ENCODE measurements at places on chromosomes 12 and 14. TPM values are rescaled to one million over a fixed set of nuclear protein-coding genes. Genes with fewer than 3 reads are reported as not detected.
A peak's percentile ranks its signal among the peaks of the same experiment; 100 is the strongest.

ZDHHC22 gene
- not detected for total RNA-seq

SLC39A2 gene
- total RNA-seq, result 0.27 TPM

CYP27B1 gene
- total RNA-seq, result 7.6 TPM

PTPRB gene
- not detected for total RNA-seq

AKAP6 gene
- 3.3 TPM for total RNA-seq

SLC7A8 gene
- 1.9 TPM for total RNA-seq

RHOJ gene
- not detected for total RNA-seq

ELK3 gene
- 10.7 TPM for total RNA-seq

ESYT1 gene
- 197 TPM for total RNA-seq

CCDC177 gene
- total RNA-seq, result not detected

MBIP gene
- 42.8 TPM for total RNA-seq

RIN3 gene
- total RNA-seq, result 21.1 TPM

DNA sequence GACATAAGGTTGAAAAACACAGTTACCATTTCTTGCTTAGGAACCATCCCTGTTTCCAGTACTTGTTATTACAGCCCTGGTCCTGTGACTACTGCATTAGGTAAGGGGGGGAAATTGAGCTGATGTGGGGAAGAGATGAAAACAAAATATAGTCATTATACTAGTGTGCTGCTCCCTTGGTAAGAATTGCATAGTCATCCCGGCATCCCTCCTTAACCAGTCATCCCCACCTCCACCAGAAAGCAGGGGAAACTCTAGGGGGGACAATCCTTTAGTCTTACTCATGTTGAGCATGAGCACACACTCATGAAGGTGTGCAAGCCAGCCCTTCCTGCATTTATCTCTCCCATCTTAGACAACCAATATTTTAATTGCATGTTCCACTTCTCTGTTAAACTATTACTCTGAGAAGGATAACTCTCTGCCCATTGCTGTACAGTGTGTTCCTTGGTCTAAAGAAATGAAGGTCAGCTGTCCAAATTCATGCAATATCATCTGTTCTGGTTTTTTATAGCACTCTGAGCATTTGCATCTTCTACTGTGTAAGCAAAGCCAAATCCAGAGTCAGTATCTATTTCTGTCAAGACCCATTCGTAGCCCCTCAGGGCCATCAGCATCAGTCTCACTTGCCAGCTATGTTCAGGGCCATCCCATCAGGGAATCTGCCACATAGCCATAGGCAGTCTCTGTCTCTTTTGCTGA lies 46.8 kb downstream of the TMEM30B start:
- no peak for DNase-seq

GRCh38 chr14:70721542-70721941 lies 79.8 kb downstream of the TTC9 start:
- no peak for DNase-seq

DNA sequence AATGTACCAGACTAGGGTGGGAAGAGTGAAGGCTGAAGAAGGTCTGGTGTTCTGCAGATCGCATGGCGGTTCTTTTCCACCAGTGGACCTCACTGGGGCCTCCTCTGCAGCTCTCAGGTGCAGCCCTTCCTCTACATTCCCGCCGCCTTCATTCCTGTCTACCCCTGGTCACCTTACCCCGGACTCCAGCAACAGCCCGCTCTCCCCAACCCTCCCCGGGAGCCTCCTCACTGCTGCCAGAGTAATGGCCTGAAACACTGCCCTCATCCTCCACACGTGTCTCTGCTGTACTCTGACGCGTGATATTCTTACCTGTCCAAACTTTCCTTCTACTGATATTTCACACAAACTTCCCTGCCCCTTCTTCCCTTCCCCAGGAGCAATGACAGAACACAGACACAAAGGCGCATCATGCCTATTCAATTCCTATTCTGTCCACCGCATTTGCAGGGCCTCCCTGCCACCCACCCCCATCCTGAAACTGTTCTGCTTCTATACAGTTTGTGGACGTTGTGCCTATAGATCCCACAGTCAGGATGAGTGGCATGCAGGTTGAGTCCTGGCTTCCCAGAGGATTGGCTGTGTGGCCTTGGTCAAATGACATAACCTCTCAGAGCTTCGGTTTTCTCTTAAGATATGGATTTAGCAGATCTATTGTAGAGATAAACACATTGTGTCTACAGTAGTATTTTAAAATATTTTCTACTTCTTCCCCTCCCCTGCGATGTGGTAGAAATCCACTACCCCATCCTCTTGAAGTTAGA lies 1.7 kb upstream of the NUAK1 start:
- no peak for DNase-seq

- DNase-seq, result no peak
Measured at GRCh38 chr14:34536951-34537676, 2.4 kb downstream of the EAPP start.

GRCh38 chr12:83468988-83469908 lies 782.5 kb downstream of the TMTC2 start:
- no peak for DNase-seq

DNA sequence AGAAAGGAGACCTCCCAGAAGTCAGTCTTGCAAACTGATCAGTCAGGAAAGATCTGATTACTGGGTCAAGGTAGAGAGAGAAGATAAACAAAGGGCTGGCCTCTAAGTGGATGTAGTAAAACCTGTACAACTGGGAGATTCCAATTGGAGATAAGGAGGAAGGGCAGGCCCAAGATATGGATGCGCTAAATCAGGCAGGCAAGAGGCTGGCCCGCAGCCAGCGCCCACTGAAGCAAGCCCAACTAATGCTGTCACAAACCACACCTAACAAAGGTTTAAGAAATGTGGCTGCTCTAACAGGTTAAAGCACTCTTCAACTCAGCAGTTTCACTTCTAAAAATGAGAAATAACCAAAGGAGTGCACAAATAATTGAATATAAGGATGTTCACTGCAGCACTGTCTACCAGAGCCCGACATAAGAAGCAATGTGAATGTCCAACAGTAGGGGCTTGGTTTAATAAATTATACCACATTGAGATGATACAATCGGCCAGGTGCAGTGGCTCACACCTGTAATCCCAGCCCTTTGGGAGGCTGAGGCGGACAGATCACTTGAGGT lies 4.7 kb downstream of the GLTP start:
- DNase-seq, result no peak

GRCh38 chr12:119915894-119916510 lies 38.9 kb upstream of the CIT start:
- DNase-seq, result no peak

GRCh38 chr12:90304231-90304630 lies 595.6 kb upstream of the ATP2B1 start:
- no peak for DNase-seq

GRCh38 chr14:22113401-22113800 lies 439.8 kb upstream of the OR4E1 start:
- no peak for DNase-seq

DNA sequence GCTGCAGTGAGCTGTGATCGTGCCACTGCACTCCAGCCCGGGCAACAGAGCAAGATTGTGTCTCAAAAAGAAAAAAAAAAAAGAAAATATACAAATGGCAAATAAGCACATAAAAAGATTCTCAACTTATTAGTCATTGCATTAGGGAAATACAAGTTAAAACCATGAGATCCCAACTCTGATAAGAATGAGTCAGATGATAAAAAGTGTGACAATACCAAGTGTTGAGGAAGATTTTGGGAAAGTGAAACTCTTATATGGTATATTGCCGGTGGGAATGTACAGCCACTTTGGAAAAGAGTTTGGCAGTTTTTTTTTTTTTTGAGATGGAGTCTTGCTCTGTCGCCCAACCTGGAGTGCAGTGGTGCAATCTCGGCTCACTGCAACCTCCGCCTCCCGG lies 7.6 kb upstream of the PRPF40B start:
- no peak for DNase-seq

DNA sequence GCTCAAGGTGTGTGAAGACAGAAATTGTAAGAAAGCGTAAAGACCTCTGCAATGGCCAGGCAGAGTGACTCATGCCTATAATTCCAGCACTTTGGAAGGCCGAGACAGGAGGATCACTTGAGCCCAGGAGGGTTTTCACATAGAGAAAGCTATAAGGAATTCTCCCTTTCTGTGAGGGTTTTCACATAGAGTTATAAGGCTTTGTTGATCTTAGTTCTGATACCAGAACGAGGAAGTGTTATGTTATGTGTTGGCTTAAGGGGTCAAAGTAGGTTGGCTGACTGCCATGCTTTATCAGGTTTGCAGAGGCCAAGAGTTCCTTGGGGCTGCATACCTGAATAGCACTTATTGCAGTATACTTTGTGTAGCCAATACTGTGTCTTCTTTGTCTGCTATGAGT lies 139.1 kb downstream of the ERC1 start:
- DNase-seq, result no peak

DNA sequence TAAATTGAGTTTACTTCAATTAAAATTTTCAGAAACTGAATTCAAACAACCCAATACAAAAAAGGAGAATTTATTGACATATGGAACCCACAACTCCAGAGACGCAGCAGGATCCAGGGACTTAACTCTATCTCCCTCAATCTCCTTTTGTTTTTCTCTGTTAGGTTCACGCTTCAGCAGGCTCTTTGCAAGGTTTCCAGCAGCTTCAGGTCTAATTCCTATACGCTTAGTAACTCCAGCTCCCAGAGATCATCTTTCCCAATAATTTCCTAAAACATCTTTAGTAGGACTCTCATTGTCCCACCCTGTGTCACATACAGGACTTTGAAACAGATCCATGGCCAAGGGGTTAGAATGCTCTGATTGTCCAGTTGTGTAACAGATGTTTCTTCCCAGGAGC lies 175.2 kb downstream of the RMST start:
- DNase-seq, result no peak

DNA sequence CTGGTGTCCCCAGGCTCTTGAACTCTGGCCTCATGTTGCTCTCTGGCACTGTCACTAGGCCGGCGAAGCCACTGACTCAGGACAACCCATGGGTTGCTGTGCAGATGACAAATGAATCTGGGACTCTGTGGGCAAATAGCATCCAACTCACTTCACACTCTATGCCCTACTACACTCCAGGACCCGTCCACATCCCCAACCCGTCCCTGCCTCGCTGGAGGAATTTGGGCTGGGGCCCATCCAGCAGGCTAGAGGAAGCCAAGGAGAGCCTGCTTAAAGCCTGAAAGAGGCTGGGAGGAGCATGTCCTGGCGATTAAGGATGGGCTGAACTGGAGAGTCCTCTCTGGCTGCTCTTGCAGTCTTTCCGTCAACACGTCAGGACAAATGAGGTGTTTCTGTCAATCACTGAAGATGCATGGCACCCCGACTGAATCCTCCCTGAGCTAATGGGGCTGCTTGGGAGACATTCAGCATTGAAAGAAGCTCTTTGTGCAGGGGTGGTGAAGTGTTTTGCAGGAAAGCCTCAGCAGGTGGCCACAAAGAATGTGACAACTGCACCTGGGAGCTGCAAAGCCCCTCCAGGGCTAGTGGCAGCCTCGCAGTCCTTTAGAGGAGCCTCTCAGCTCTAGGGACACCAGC lies 71.7 kb downstream of the ANO2 start:
- no peak for DNase-seq

DNA sequence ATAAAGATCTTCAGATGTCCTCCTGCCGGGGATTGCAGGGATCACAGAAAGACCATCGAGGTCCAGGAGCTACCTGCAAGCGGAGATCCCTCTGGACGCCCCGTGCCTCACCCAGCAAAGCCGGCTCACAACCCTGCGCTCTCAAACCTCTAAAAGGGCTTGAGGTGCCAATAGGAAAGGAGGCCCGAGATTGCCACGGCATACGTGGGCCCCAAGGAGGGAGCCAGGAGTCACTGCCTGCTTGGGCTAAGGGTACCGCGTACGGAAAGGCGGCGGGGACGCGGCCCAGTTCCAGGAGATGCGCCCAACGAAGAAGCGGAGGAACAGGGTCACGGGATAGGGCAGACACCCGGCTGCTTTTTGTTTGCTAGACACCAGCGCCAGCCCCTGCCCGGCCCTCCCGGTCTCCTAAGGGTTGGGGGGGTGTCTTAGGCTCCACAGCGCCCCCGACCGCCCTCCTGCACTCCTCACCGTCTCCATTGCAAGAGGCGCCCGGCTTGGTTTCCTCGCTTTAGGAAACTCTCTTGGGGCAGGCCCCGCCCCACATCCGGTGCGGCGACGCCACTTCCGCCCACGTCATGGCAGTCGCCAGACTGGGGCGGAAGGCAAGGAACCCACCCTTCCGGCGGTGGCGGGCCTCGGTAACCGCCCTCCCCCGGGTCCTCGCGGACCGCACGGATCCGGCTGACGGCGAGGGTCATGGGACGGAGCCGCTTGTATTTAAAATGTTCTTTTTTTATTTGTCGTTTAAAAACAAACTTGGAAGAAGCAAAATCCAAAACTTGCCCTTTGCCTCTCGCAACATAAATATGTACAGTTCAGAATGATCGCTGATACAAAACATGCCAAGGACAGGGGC lies at the start of gene PRKAG1:
Gene PRKAG1, minus strand, starts transcription at position 516 of the 859 bp plus-strand sequence. Its CDS starts 36 bp downstream, at position 480.
- DNase-seq, result peak; percentile 94

DNA sequence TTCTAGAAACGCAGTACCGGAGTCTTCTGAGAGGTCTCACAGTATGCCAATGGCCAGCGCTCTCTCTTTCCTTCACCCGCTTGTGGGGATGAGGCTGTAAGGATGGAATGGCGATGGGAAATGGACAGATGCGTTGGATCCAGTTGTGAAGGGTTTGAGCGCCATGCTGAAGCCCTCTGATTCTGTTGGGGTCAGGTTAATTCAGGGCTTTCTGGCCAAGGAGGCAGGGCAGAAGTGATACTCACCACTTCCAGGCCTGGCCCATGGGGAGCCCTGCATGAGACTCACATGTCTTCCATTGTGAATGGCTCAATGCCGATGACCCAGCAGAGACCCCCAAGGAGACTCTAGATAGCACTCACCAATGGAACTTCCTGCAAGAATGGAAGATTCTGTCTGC lies 114.3 kb downstream of the BCL11B start:
- no peak for DNase-seq

GRCh38 chr14:55116246-55117030 lies 12.6 kb upstream of the LGALS3 start:
- DNase-seq, result no peak

DNA sequence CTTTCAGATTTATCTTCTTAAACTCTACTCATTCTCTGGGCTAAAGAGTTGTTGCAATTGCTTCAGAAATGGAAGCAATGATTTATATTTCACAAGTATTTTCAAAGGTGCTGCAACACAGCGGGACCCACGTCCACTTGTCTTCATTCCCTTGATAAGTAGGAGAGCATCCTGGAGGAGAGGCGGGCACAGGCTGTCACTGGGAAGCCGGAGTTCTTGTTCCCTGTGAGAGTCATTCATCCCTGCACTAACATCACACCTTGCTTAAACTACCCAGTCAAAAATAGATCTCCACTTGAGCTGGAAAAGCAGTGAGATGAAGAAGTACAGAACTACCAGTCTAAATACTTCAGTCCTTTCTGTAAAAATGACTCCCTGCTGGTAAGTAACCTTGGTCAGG lies 160.5 kb upstream of the RASSF8 start:
- DNase-seq, result no peak

GRCh38 chr14:33643426-33644181 lies 307.3 kb downstream of the EGLN3 start:
- no peak for DNase-seq
